NCI-H69 (cell line): ENCODE measurements at places on chromosomes 7 and 10.
A peak's percentile ranks its signal among the peaks of the same experiment; 100 is the strongest.

- no peak for DNase-seq
Measured at GRCh38 chr10:13955409-13956068, 368.8 kb downstream of the PRPF18 start.

GRCh38 chr7:134684165-134684564, 37.5 kb downstream of the BPGM start:
- no peak for DNase-seq

DNA sequence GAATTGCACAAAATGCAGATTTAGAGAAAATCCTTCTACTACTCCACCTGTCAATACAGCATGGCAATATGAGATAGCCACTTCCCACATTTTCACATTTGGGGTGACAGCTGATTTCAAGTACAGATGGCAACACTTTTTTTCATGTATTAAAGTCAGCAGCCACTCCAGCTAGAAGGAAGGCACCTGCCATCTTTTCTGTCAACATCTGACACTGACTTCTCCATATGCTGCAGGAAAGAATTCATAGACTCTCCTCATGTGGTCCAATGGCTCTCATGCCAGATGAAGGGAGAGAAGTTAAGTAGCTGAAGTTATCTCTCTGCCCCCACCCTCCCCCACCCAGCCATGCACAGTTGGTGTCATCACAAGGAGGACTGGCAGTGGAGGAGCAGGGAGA, 912.0 kb downstream of the SORCS1 start:
- DNase-seq: no peak

DNA sequence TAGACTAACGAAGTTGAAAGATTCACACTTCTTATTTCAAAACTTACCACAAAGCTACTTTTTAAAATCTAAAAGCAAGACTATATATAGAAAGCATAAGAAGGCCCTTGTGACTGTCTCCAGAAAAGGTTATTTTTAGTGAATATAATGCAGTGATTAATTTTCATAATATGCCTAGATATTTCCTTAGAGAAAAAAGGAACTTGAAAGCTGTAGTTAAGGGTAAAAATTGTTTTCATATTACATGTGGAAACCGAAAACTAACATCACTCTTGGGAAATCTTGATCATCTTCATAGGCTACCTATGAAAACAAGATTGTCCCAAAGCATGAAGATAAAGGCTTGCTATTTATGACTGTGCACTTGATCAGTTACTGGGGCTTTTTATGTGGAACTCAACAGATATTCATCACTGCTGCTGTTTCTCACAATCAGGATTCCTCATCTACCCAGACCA, 223.2 kb downstream of the SH2D4B start:
- no peak for DNase-seq

DNA sequence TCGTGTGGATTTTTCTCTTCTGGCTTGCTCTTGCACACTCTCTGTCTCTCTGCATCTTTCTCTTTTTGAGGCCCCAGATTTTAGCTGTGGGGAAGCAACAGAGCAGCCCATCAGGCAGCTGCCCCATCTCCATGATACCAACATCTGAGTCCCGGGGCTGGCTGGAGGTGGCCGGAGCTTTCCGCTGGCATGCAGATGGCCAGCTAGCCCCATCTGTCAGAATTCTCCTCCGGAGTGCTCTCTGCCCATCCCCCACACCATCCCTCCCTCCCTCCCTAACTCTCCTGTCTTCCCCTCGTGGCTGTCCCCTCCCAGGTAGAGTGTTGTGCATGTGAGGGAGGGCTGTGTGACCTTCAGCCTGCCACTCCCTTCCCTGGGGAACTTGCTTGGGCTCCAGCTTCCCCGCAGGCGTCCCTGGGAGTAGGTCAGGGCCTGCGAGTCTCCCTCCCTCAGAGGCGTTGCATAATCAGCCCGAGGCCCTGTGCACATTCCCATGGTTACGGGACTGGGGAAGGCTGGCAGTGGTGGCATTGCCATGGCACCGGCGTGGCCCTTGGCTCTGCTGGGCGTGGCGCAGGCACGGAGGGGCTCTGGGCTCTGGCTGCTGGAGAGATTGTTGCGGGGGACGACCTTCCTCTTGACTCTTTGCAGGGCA, 24.7 kb downstream of the GHRHR start:
- peak; percentile 98 for DNase-seq

DNA sequence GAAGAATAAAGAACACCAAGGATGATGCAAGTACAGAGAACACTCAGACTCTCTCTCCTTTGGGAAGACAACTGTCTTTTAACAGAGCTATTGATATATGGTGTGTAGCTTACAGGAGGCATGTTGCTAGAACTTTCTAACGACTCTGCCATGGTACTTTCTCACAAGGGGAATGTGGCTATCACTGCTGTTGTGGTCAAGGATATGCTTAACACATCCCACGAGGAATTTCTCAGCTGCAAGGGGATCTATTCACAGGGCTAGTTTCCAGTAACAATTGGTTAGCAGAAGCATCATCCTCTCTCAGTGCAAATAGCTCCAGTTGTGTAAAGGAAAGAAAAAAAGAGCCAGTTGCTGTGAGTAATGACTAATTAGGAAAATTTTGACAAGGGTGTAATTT, 826.0 kb downstream of the SORCS1 start:
- DNase-seq: peak; percentile 0

GRCh38 chr10:130409331-130409730, 273.1 kb downstream of the GLRX3 start:
- DNase-seq: no peak

DNA sequence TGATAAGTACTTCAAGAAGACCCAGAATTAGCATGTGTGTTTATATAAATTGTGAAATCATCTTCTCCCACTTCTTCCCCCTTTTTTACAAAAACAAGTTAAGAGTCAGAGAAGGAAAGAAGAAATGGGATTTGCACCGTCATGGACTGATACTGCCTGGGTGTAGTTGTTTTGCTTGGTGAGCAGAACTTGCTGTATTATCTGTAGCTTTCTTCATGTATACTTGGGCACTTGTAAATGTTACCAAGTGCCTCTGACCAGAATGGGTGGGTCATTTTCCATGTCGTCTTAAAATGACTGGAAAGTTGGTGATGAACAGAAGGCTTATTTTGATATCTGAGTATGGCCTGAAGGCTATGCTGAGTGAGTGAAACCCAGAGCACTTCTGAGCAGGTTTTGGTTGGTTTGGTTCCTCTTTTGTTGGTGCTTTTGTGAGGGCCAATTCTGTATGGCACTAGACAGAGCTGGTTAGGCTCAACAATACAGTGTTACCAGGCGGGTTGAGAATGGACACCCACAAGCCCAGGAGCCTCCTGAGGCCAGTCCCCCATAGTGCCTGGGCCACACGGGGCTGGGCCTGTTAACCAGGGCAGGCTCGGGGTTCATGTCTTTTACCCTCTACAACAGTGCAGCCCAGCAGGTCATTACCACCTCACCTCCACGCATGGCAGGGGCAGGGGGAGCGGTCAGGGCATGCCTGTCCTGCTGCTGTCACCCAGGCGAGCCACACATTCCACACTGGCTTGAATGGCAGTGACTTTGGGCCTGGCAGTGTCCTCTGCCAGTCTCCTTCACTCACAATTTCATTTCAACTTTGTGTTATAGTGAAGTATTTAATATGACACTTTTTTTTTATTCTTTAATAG, 115.1 kb downstream of the CCNY start:
- DNase-seq: no peak

GRCh38 chr10:1462994-1463633, 274.2 kb downstream of the ADARB2 start:
- DNase-seq: no peak

- no peak for DNase-seq
Measured at GRCh38 chr10:122474131-122474818, 12.9 kb downstream of the HTRA1 start.

GRCh38 chr7:143237366-143237765, 15.5 kb downstream of the TAS2R40 start:
- no peak for DNase-seq

DNA sequence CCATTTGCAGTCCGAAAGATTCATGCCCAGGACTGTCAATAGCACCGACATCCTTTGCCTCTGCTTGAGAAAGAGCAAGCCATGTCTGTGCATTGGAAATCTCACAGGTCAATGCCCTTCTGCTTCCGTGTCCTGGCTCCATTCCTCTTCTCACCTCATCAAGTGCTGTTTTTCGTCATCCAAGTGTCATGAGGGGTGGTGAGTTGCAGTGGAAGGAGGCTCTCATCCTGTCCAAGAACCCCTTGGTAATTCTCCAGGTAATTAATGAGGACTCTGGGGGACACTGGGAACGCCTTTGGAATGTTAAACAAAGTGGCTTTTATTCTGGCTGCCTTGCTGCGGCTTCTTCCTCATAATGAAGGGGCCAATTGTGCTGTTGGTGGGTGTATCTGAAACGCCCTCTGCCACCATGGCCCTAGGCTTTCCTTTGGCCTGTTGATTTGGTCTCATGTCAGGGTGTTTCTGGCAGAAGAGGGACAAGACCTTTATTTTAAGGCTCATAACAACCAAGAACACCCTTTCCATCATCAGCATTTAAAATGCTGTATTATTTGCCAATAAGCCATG, 57.7 kb downstream of the PPP1R3C start:
- no peak for DNase-seq

- no peak for DNase-seq
Measured at GRCh38 chr10:117616179-117616578, 73.6 kb downstream of the EMX2 start.

DNA sequence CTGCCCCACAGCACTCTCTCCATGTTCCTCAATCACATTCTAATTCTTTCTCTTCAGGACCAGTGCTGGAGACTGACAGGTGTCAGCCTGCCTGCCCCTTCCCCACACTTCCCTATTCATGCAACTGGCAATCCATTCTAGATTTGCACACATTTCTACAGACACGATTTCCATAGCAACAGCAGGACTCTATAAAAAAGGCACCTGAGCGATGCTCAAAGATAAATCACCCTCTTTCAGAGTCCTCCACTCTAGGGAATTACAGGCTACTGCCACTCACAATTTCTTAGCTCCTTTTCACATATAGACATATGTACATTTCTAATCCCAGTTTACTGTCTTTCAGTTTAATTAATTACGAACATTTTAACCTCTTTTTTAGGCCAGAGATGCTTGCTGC, 118.1 kb upstream of the ANKRD1 start:
- DNase-seq: no peak

DNA sequence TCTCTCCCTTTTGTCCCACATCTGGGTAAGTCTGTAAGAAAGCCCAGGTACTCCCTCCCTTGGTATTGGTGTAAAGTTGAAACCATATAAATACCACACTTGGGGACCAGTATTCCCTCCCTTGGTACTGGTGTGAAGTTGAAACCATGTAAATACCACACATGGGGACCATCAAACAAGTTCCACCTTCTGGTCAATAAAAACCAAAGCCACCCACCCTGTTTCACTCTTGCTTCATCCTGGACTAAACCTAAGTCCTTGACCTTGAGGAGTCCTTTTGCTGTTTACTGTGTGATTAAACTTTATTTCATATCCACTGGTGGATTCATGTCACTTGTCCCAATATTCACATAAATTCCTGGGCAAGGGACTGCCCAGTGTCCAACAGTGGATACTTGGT, 8.4 kb downstream of the P4HA1 start:
- DNase-seq: no peak

DNA sequence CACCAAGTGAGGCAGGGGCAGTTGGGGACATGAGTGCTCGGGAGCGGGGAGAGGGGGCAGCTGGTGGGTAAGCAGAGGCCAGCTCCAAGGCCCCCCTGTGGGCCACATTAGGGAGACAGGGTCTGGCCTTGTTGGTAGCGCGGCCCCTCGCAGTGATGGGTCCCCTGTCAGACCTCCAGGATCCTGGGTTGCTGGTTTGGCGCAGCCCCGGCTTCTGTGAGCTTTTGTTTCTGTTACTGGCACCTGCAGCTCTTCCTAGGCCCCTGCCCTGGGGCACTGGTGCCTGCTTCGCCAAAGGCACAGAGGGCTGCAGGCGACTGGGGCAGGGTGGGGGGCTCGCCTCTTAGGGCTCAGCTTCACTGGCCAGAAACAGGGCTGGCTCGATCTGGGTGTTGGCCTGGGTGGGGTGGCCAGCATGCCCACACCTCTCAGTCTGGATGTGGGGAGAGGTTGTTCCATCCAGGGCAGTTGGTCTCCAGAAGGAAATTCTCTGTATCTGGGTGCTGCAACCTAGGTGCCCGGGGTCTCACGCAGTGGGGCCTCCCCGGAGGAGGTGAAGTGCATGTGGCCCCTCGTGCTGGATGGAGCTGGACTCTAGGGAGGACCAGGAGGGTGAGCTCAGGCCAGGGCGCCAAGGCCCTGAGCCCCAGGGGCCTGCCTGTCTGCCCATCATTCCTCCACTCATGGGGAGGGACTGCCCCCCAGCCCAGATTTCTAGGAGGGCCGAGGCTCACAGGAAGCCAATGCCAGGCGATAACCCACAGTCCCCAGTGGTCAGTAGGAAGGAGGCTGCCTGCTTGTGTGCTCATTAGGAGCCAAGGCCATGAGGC, 138.6 kb downstream of the LHPP start:
- DNase-seq: no peak

GRCh38 chr7:31950091-31950755, 120.0 kb downstream of the PDE1C start:
- no peak for DNase-seq

DNA sequence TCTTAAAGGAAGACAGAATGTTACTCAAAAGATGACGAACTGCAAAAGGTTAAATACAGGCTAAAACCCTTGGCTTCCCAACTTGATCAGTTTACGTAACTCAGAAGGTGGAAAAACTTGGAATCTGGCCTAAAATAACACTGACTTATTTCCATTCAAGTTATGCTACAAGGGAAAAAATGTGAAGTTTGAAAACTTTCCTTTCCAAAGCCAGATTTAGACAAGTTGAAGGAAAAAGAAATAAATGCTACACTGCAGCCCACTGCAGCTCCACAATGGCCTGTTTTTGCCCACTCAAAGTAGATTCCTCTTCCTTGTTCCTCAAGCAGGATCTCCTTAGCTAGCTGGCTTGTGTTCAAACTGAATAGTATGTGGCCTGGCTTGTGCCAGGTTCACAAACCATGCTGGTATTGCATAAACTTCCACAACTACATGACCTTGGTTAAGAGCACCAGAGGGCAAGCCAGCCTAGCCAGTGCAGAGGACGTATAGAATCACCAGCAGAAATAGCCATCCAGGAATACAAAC, 166.2 kb downstream of the CPEB3 start:
- no peak for DNase-seq

- DNase-seq: peak; percentile 43
Measured at GRCh38 chr7:105675934-105676371, 94.7 kb upstream of the EFCAB10 start.

GRCh38 chr7:122847871-122848473, 38.3 kb downstream of the CADPS2 start:
- peak; percentile 15 for DNase-seq

DNA sequence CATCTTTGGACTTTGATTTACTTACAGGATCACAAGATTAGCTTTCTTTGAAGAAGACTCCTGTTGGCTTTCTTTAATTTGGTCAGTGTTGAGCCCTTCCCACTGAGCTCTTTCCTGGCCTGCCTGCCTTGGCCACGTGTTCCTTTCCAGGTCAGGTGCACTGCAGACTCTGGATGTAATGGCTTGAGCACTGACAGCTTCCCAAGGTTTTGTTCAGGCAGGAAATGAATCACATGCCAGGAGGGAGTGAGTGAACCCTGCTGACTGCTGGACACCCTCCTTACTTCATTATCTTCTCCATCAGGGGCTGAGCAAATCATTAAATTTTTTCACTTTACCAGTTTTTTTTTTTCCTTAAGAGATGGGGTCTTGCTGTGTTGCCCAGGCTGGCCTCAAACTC, 29.8 kb downstream of the SNX10 start:
- DNase-seq: peak; percentile 58
